ENCODE measurements at places on chromosomes 2 and 18.

DNA sequence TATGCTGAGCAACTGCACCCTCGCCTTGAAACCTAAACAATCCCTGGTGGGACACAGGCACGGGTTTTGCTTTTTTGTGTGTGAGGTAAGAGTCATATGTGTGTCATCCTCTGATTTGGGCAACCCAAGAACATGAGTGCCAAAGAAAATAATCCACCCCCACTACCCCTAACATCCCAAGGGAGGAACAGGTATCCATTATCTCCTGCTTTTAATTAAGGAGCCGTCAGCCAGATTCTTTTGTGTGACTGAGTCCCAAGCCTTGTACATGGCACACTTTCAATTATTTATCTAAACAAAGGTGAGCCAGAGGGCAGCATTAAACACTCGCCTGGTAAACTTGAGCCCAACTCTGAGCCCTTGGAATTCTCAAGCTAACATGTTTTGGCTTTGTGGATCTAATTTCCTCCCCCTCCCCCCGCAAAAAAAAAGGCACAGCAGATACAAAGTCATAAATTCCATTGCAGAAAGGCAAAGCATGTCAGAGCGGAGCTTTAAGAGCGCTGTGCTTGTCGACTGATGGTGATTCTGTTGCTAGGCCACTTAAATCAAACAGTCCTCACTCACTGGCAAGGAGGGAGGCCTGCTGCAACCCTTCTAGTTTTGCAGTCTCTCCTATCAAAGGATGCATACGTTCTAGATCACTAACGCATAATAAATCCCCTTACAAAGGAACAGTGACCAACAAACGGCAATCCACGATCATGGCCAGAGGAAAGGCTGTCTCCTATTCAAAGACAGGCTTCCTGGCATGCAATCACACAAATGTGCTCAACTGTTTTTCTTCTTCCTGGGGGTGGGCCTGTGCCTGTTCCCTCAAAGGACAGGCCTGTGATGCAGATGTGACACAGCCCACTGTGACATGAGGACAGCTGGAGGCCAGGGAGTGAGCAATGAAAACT, 143.5 kb upstream of the LMAN1 start:
- no peak for DNase-seq

GRCh38 chr18:77111951-77112746, 20.4 kb downstream of the MBP start:
- DNase-seq = no peak

DNA sequence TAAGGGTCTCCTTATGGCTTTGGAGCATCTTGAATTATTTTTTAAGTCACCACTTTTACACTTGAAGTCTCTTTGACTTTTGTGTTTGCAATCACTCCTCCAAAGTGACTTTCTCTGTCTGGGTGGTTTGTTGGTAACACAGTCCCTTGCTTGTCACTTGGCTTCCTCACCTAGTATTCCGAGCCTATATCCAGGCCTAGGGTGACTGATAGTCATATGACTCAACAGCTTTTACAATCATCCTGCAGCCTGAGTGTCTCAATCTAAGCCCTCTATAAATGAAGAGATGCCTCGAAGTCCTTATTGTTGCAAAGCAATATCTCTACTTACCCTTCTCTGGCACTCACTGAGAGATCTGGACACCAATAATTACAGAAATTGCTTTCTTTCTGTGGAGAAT, 53.9 kb upstream of the SETBP1 start:
- no peak for DNase-seq

DNA sequence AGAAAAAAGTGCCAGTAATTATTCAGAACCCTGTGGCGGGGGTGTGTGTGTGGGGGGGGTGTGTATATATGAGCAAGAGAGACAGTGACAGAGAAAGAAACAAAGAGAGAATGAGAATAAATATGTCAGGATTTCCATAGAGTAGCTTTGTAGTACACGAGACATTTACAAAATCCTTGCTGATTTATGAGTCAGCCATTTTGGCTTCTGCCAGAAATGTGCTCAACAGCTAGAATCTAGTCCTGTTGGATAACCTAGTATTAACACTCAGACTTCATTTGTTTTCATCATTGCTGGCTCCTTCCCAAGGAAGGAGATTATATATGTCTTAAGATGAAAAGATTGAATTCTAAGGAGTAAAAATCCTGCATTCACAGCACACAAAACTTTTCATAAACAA, 140.5 kb upstream of the HNRNPA3 start:
- no peak for DNase-seq

DNA sequence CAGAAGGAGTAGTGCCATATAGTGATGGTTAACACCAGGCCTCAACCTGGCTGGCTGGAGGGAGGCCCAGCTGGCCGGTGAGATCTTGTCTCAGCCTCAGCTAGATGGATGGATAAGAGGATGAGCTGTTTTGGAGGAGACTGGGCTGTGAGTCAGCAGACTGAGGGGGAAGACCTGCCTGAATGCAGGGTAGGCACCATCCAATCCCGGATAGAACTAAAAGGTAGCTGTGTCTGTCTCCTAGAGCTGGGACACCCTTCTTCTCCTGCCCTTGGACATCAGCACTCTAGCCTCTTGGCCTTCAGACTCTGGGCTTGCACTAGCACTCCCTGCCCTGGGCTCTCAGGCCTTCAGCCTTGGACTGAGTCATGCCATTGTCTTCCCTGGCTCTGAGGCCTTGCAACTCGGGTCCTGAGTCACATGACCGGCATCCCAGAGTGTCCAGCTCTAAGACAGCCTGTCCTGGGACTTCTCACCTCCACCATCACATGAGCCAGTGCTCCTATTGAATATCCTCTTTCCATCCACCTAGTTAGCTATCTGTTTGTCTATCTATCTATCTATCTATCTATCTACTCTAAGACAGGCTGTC, 131.3 kb downstream of the TPO start:
- no peak for DNase-seq

GRCh38 chr2:199997296-199997695, 41.9 kb downstream of the MAIP1 start:
- DNase-seq = no peak

DNA sequence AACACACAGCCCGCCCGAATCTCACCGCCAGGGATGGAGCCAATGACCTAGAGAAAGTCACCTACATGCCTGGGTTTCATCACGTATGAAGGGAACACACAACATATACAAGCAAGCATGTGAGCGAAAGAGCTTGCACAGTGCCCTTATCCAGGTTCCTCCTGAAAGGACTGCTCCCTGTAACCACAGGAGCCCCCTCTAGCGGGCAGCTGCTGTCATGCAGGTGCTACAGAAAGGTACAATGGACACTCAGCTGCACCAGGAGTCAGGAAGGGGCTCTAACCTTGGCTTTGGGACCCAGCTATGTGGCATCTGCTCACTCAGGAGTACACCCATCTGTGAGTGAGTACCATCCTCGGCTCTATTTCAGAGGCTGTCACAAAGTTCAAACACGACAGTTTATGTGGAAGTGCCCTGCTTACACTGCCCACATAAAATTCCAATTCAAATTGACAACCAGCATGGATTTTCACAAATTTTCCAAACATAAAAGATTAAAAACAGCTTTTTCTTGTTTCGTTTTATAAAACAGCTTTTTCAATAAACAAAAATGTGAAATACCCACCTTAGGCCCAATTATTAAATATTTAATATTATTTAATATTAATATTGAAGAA, 3.5 kb downstream of the NDUFA10 start:
- DNase-seq = peak; percentile 63

- DNase-seq = no peak
Observed at GRCh38 chr2:13581471-13581870, 864.7 kb downstream of the TRIB2 start.

GRCh38 chr18:56326336-56327072, 311.9 kb downstream of the TXNL1 start:
- no peak for DNase-seq

DNA sequence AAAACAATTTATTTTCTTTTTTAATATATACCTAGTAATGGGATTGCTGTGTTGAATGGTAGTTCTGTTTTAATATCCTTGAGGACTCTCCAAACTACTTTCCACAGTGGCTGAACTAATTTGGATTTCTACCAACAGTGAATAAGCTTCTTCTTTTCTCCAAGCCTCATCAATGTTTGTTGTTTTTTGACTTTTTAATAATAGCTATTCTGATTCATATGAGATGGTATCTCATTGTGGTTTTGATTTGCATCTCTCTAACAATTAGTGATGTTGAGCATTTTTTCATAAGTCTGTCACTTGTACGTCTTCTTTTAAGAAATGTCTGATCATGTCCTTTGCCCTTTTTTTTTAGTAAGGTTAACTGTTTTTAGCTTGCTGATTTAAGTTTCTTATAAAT, 863.3 kb downstream of the CNTNAP5 start:
- DNase-seq = no peak

DNA sequence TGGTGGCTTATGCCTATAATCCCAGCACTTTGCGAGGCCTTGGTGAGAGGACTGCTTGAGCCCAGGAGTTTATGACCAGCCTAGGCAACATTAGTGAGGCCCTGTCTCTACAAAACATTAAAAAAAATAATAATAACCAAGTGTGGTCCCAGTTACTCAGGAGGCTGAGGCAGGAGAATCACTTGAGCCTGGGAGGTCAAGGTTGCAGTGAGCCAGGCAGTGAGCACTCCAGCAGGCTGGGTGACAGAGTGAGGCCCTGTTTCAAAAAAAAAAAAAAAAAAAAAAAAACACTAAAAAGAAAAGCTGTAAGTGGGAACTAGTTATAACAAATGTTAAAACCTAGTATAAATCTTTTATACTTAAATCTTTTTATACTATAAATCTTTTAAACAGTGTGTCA, 146.2 kb upstream of the ITGA4 start:
- DNase-seq = no peak

DNA sequence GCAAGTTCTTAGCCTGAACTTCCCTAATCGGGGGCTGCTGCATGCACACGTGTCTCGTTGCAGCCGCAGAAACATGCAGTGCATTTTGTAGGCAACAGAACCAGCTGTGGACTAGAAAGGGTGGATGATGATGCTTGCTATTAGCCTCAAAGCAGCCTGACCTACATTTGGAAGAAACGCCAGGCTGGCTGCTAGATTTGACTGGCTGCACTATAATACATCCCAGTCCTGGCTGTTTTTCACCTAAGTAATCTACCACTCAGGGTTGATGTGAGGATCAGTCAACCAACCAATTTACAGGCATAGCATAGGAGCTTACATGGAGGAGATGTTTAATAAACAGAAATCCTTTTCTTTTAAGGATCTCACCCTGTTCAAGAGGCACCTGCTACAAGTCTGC, 56.4 kb upstream of the SPP2 start:
- DNase-seq = no peak

Data from AML-193 (cell line).